ENCODE measurements at places on chromosomes 5 and 9. TPM values are rescaled to one million over a fixed set of nuclear protein-coding genes. Genes with fewer than 3 reads are reported as not detected.

ECSCR gene
- total RNA-seq: 1.0 TPM

LCN1 gene
- total RNA-seq: not detected

CCNJL gene
- 0.34 TPM for total RNA-seq

IL7R gene
- total RNA-seq: 14.0 TPM

FAM221B gene
- not detected for total RNA-seq

S100Z gene
- not detected for total RNA-seq

BARHL1 gene
- total RNA-seq: not detected

TRPM6 gene
- under 0.01 TPM for total RNA-seq

RASGEF1C gene
- not detected for total RNA-seq

Measured in bronchus fibroblast of lung (primary cell).